Kidney capillary endothelial cell (primary cell): ENCODE measurements at places on chromosomes 1 and 21.

DNA sequence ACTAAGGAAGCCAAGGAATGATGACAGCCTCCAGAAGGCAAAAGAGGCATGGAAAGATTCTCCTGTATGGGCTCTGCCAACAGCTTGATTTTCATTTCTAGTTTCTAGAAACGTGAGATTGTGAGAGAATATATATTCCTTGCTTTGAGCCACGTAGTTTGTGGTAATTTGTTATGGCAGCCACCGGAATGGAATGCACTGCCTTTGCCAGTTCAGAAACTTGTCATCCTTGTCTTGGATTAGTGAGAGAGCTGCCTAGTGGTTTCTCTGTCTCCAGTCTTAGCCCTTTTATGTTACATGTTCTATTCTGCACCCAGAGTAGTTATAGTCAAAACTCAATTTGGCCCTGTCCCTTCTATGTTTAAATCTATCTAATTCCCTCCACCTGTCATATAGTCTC, 216.0 kb upstream of the PTGFR start:
- no peak for DNase-seq

GRCh38 chr1:118264343-118264742, 79.3 kb upstream of the SPAG17 start:
- no peak for DNase-seq

DNA sequence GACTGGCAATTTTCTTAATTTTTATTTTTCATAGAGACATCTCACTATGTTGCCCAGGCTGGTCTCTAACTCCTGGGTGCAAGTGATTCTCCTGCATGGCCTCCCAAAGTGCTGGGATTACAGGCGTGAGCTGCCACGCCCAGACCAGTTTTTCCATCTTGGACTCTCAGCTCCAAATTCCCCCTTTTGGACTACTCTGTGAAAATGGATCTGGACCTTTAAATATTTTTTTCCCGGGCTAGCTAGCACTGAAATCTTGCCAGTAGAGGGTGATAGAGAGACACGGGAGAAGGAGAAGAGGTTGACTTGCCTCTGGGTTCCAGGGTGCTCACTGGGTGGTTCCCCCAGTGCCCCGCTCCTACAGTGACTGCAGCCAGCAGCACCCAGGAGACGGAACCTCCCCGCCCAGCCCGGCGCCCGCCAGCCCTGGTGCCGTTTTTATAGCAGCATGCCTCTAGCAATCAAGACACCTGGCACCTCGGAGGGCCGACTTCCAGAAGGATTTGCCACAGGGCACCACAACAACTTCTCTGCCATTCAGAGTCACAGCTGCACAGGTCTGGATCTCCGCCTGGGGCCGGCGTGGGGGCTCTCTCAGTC, 34.7 kb upstream of the SCCPDH start:
- peak; percentile 60 for DNase-seq

GRCh38 chr1:119675349-119676345, 27.6 kb upstream of the ZNF697 start:
- DNase-seq: peak; percentile 91

DNA sequence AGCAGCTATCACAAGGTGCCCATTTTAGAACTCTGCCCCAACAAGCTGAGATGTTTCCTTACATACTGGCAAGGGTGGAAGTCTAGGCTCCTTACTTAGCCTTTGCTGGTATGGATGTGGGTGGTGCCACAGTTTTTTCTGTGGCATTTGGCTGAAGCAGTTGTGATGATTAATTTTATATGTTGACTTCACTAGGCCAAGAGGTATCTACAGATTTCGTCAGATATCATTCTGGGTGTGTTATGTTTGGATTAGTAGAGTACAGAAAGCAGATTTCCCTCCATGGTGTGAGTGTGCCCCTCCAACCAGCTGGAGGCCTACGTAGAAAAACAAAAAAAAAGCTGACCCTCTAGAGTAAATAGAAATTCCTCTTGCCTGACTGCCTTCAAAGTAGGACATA, 317.0 kb downstream of the BARHL2 start:
- DNase-seq: no peak

DNA sequence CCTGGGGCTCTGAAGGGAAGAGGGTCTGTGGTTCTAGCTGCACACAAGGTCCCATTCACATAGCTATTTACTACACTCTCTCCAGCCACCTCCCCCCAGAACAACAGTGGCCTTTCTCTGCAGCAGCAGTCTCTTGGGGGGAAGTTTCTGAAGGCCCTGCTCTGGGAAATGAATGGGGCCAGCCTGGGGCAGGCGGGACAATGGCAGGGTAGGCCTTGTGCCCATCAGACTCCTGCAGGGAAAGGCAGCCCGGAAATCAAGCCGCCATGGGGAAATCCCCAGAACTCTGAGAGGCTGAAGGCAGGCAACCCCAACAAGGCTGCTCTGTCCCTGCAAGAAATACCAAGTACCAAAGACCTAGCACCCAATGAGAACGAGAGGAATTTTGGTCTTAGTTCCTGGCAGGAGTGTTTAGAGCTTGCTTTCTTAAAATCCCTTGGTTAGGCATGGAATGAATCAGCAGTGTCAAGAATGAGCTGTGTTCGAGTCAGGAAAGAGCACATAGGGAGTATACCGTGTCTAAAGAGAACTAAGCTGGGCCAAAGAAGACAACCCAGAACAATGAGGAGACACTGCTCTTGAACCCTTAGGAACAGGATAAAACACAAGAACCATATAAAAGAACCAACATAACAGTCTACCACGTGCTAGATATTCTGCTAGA, 11.3 kb downstream of the ARHGEF11 start:
- no peak for DNase-seq

DNA sequence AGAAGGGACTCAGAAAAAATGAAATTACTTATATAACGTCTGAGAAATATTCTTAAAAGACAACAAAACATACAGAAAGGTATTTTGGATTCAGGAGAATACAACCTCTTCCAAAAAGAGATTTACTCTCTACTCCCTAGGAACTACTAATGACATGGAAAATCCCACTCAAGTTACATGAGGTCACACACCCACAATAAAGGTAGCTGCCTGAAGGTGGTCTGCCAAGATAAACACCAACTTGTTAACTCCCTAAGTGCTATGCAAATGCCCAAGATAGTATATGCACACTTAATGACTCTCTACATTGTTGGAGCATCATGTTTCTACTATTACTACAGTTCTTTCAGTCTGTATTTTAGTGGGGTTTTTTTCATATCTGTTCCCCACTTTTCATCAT, 26.5 kb downstream of the RERE start:
- DNase-seq: no peak

DNA sequence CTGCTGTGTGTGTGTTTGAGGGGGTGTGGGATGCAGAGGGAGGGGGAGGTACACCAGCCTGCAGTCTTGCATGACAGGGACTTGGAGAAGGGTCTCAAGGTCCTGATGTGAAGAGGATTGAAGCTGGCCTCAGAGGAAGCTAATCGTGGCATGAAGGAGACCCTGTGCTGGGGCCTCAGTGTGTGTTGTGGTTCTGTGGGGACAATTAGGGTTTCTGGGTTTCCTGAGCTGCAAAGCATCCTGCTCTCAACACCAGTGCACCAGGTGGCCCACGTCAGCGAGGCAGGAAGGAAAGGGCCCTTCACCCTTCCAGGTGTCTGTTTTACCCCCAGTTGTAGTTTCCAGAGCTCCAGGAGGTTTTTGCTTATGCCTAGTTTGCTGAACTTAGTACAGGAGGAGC, 52.8 kb downstream of the TENT5C start:
- DNase-seq: no peak

DNA sequence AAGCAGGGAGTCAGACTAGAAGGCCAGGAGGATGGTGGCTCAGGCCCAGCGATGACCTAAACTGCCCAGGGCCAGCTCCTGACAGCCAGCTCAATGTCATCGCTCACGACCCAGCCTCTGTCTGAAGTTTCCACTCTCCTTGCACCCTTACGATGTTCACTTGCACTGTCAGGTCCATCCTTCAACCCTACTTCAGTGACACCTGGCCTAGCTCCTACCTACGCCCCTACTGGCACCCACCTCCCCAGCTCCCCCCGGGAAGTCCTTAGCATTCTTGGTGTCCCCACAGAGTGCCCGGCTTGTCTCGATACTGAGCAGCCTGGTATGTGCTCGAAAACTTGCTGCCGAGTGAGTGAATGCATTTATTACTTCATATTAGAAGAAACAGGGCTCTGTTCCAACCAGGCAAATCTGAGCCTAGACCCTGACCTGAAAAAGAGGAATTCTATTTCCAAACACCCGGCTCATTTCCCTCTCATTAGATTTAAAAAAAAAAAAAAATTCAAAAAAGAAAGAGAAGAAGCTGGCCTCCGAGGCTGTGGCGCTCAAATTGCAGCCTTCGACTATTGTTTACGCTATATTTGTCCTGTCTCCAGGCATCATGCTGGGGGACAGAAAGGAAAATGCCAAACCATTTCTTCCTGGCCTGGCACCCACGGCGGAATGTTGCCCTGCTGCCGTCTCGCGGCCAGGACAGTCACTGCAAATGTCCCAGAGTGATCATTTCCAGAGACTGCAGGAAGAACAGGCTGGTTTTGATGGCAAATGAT, 29.8 kb upstream of the LRRC38 start:
- peak; percentile 6 for DNase-seq

GRCh38 chr1:184417916-184418315, 31.1 kb downstream of the C1orf21 start:
- no peak for DNase-seq

- no peak for DNase-seq
These were observed 4.0 kb downstream of the FOXO6 start for GRCh38 chr1:41365320-41365633.

DNA sequence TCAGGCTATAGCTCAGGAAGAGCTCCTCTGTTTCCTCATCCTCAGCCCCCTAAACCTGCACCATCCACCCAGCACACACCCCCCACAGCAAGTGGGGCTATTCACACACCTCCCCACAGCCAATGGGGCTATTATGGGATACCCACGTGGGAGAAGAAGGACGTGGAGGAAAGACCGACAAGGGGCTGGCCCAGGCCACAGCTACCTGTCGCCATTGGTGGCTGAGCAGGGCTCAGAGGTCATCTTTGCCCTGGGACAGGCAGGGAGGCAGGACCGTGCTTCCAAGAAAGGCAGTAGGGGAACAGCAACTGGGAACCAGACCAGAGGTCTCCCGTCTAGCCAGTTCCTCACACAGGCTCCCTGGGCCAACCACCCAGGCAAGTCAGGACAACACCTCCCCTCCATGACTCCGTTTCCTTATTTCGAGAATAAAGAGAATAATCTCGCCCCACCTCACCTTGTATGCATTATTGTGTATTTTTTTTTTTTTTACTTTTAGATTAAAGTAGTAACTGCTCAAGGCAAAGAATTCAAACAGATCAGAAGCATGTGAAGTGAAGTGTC, 92.3 kb upstream of the TARDBP start:
- DNase-seq: no peak

DNA sequence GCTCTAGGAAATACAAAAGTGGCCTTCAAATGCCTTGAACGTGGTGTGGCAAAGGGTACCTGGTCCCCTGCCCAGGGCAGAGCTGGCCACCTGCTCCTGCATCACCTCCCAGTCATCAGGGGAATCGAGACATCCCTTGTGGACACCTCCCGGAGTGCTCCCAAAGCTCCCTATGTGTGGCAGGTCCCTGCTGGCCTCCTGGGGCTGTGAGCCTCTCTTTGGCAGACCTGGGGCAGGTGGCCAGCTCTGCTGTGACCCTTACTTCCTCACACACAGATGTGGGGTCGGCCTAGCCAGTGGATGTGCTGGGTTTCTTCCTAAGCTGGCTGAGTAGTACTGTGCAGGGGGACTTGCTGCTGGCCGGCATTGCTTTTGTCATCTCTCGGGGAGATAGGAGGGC, 86.5 kb downstream of the ITPKB start:
- no peak for DNase-seq

- DNase-seq: no peak
These were observed 37.3 kb upstream of the IL10 start for GRCh38 chr1:206809504-206810084.

- no peak for DNase-seq
These were observed 631.0 kb downstream of the MRPL39 start for GRCh38 chr21:24976238-24976637.

- DNase-seq: no peak
These were observed 299.2 kb downstream of the PBX1 start for GRCh38 chr1:164858096-164858632.

DNA sequence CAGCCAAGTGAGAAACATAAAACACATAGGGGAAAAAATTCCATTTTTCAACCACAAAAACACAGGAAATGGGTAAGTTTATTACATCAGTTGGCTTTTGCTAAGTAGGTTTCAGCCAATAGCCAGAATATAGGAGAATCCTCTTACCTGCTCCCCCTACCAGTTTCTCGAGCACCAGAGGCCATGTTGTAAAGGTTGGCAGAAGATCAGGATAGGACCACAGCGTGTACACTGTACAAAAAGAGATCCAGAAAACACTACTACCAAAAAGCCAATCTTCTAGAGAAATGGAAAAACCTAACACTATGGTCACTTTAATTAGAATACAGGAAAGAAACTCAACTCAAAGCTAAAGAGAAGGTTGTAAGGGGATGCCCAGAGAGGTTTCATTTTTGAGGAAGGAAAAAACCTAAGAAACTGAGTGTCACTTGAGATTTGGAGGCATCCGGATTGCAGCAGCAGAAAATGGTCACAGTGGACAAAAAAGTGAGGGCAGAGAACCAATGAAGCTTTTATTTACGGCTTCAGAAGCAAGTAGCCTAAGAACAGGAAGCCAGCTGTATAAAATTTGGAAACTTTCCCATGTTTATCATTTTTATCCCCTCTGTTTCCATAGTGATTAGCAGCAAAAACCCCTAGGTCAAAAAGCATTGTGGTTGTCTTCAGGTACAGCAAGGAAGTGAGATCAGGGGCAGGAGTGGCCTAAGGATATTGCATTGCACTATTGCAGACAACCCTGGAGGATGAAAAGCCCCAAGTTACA, 2.9 kb downstream of the EIF2D start:
- DNase-seq: no peak

- no peak for DNase-seq
These were observed 36.1 kb downstream of the COL6A1 start for GRCh38 chr21:46017695-46018094.

DNA sequence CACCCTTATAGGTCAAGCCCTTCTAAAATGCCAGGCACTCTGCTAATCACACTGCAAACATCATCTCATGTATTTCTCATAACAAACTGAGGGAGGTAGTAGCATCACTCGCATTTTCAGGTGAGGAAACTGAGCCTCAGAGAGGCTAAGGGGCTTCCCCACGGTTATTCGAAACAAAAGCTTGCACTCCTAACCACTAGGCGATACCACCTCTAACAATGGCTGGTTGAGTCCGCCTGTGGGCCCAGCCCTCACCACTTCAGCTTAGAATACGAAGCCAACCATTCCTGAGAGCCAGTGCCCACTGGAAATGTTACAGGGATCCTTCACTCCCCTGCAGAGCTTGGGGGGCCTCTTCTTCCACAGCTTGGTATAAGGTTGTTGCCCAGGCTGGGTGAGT, 65.3 kb upstream of the TENT5C start:
- DNase-seq: no peak

GRCh38 chr1:235160383-235160956, 580 bp downstream of the RBM34 start:
- no peak for DNase-seq

GRCh38 chr21:44958471-44959191, 18.8 kb downstream of the SLX9 start:
- DNase-seq: no peak

- no peak for DNase-seq
These were observed 172.0 kb upstream of the KIAA0040 start for GRCh38 chr1:175364424-175365076.
